ENCODE measurements at places on chromosomes 6 and 20.

DNA sequence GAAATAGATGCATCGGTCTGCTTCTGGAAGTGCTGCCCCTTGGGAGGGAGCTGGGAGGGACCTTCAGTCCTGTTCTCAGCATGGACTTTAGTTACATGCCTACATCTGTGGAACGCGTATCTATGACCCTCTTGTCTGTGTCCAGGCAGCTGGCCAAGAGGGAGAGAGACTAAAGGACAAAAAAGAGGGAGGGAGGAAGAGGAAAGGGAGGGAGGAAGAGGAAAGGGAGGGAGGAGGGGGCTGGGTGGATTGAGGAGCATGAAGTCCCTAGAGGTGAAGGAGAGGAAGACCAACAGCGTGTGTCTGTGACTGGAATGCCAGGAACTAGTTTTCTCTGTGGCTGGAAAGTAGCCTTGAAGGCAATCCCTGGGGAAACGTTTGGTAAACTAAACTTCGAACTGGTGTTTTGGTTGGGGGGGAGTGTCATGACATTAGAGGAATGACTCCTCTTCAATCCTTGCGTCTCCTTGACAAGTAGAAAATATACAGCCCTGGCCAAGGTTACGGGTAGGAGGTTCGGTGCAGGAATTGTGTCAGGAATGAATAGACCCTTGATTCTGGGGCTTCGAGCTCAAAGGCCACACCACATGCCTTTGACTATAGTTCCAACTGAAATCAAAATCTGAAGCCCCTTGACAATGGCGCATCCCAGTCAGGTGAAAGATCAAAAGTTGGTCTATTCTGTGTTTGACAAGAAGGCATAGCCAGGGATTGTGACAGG is 52.0 kb upstream of the PLEKHG1 start:
- no peak for DNase-seq

- no peak for DNase-seq
Observed at GRCh38 chr6:155872961-155873360, 417.3 kb upstream of the NOX3 start.

- no peak for DNase-seq
Observed at GRCh38 chr6:86010915-86011786, 368.5 kb upstream of the SYNCRIP start.

DNA sequence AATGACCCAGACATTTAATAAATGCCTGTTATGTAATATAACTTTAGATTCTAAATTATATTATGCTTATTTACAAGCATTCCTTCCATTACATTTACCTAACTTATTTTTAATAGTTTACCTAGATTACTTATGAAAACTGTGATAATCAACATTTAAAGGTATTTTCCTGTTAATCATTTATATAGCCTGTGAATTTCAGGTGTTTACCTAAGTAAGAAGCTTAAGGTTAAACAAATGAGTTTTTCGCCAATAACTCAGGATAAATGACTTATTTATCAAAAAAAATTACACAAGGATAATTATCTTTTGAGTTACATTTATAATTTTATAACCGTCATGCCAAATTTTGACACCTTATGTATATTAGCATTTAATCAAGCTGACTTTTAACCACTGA is 35.5 kb downstream of the UBD start:
- no peak for DNase-seq

GRCh38 chr6:31129130-31129529 is 8.9 kb upstream of the CDSN start:
- no peak for DNase-seq

DNA sequence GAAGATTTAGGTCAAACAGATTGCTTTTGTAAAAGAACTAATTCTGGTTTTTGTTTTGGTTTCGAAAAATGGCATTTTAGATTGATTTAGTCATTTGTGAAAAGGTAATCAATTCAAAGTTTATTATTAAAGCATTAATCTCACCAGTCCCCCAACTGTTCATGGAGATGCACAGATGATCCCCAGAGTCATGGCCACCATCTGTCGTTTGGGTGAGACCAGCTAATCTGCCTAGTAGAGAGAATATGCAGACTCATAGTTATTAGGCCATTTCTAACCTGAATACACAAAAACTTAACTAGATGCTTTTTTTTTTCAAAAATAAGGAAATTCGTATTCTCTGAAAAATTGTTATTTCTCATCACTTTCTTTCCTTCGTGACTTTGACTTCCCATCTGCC is 58.1 kb downstream of the C6orf58 start:
- no peak for DNase-seq

GRCh38 chr20:7911586-7912330 is 28.5 kb downstream of the HAO1 start:
- DNase-seq, result no peak

GRCh38 chr20:64041040-64041780 is 5.2 kb downstream of the C20orf204 start:
- DNase-seq, result no peak

DNA sequence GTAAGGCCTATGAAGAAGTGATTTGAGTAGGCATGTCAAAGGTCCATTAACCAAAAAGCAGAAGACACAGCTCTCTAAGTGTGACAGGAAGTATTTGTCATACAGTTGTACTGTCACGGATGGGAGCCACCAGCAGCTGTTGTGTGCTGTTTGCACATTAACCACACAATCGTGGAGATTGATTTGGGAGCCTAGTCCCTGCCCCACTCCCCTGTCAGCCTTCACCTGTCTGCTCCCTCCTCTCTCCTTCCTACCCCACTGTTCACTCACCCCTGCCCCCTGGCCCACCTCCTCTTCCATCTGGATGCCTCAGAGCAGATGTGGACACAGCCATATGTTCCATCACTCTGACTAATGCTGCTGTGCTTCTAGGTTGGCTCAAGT is 124.7 kb upstream of the SPACA1 start:
- no peak for DNase-seq

DNA sequence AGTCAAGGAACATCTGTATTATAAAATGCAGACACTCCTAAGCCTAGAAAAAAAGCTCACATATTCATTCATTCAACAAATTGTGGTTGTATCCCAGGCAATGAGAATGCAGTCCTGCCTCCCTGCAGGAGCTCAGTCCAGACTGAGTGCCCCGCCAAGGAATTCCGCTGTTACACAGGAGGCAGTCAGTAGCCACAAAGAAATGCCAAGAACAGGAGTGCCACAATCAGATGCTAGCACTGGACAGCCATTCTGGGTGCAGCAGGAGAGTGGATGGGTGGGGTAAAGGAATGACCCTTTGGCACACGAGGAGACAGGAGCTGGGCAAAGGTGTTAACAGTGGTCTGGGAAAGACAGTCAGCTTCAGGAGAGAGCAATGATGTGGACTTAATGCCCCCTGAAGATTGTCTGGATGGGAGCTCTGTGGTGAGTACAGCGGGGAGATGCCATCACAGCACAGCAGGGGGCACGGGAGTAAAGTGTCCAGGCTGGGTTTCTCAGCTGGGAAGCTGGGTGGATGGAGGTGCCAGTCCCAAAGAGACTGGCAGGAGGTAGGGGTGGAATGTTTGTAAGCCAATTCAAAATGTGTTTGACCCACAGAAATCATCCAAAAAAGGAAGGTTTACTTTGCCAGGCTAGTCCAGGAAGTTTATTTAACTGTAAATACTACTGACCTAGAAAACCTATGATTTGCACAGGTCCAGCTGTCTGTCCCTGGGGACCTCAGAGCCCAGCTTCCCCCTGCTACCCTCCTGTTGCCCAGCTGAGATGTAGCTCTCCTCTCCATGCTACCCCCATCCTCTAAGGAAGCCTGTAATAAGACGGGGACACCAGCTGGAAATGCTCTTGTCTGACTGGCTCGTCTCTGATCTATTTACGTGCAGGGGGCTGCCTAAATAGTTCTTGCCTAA is 84.1 kb downstream of the SLC23A2 start:
- DNase-seq, result peak; percentile 8

GRCh38 chr6:158780246-158780884 is 38.8 kb downstream of the EZR start:
- no peak for DNase-seq

GRCh38 chr6:3750317-3751076 is 1.0 kb downstream of the PXDC1 start:
- peak; percentile 82 for DNase-seq

DNA sequence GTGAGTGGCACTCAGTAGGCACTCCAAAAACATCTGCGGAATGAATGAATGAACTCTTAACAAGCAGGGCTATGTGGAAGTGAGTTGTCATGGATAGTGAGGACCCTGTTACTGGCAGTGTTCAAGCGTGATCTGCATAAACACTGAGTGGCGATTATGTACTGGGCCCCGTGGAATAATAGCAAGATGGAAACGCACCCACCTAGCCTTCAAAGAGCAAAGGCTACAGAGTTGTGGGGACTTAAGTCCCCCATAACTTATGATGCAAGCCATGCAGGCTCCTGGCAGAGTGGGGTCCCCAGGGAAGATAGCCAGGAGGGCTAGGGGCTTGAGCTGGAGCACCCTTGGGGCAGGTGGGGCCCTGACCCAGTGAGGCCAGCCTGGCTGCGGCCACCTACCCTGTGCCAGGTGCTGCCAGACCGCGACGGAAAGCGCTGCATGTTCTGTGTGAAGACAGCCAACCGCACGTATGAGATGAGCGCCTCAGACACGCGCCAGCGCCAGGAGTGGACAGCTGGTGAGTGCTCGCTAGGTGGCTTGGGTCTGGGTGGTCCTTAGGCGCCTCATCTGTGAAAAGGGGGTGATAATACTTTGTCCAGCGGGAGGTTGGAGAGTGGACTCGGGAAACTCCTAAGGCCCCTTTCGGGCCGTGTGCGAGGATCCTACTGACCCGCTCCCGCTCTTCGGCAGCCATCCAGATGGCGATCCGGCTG is 20.0 kb downstream of the DEF6 start:
- no peak for DNase-seq

DNA sequence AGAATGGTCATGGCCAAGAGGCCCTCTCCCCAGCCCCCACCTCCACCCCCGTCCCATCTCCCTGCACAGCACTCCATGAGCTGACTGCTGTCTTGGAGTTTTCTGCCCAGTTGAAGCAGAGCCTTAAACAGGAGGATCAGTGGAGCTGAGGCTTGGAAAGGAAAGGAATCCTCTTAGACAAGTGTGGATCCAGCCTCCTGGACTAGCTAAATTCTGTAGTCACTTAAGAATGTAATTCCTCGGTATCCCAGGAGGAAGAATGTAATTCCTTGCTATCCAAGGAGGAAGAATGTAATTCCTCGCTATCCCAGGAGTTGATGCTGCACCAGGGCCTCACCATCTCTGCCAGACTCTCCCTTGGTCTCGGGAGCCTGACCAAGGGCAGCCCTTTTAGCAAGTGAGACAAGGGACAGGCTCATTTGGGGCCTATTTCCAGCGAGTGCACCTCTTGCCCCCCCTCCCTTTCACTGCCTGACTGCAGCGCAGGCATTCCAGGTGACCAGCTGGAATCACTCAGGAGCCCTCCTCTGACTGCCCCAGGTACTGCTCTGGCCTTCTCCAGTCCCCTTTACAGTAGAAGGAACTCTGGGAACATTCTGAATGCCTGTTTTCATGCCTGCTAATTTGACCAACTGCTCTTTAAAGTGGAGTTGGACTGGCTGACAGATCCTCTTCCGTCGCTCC is 76.2 kb downstream of the TCP11 start:
- no peak for DNase-seq

- peak; percentile 68 for DNase-seq
Observed at GRCh38 chr6:150417899-150418826, 49.4 kb downstream of the IYD start.

- DNase-seq, result no peak
Observed at GRCh38 chr20:62876501-62876901, 14.9 kb upstream of the TCFL5 start.

DNA sequence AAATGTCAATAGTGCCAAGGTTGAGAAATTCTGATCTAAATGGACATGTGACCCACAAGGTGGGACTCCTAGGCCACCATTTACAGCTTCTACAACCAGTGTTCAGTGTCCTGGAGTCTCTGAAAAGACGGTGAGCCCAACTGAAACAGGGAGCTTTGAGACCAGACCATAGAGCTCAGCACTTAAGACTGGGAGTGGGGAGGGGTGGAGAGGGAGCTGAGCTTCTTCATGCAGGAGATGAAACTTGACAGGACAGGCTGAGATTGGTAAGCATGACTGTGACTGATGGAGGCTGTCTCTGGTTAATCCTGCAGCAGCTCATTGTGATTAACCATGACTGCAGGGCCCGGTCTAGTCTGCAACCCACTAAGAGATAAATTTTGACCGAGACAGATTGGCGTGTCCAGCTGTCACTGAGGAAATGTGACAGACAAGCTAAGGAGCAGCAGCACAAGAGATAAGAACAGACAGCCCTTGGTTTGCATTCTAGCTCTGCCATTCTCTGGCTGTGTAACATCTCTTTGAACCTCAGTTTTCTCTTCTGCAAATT is 1.4 kb upstream of the AAR2 start:
- no peak for DNase-seq

GRCh38 chr20:49411221-49411925 is 71.1 kb downstream of the KCNB1 start:
- DNase-seq, result peak; percentile 39

DNA sequence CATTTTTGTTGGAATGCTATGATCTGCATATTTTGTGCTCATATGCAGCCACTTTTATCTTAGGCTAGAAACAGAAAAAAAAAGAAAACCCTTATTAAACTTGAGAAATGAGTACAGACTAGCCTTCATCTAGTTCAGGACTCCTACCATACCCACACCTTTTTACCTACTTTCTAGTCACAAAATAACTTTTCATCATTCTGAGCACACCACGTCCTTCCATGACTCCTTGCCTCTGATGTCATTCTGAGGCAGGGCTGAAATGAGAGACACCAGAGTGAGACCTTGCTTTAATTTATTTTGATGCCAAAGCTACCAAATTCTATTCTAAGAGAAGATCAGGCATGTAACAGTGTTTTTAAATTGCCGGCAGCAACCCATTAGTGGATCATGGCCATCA is 38.8 kb downstream of the SNX3 start:
- DNase-seq, result no peak

- no peak for DNase-seq
Observed at GRCh38 chr6:85252085-85252484, 197.8 kb upstream of the NT5E start.

DNA sequence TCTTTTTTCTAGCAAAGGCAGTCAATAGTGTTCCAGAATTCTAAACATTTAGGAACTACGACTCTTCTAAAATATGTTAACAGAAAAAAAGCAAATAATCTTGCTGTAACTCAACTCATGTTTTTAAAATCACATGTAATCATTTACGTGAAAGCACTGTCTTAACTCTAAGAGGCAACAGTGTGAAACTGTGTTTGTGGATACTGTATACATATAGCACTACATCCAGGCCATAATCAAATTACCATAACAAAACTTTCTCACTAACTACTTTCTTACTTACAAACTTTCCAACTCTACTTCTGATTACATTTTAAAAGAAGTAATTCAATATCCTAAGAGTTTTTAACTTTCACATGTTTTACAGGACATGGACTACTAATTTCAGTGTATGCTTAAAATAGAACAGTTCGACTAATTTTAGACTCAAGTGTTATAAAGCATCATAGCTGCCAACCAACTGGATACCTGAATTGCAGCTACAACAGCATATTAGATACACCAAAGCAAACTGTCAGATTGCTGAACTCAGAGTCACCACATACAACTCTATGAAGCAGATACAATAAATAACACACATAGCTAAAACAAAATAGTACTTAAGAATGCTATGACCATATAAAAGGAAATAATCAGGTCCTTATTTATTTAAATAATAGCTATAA is 121.6 kb upstream of the BEND6 start:
- DNase-seq, result no peak

GRCh38 chr6:154506991-154507898 is 3.2 kb downstream of the CNKSR3 start:
- no peak for DNase-seq

Data from EL (cell line).